Naive thymus-derived CD4-positive, alpha-beta T cell (primary cell): ENCODE measurements at places on chromosomes 7 and 10. TPM values are rescaled to one million over a fixed set of nuclear protein-coding genes. Genes with fewer than 3 reads are reported as not detected.

DNA sequence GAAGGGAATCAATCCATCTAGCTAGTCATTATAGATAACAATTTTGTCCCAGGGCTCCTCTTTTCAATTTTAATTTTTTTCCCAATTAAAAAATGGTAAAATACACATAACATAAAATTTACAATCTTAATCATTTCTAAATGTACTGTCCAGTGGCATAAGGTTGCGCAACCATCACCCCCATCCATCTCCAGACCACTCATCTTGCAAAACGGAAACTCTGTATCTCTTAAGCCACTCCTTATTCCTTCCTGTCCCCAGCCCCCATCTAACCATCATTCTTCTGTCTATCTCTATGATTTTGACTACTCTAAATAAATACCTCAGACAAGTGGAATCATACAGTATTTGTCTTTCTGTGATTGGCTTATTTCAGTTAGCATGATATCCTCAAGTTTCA, 46.1 kb upstream of the RAB18 start:
- no peaks in the 10 kb centered on the region for H3K4me1 ChIP-seq
- no peak for DNase-seq
- no peak overlapping the region for H3K27ac ChIP-seq
- H3K36me3 ChIP-seq: no peaks in the 10 kb centered on the region

DNA sequence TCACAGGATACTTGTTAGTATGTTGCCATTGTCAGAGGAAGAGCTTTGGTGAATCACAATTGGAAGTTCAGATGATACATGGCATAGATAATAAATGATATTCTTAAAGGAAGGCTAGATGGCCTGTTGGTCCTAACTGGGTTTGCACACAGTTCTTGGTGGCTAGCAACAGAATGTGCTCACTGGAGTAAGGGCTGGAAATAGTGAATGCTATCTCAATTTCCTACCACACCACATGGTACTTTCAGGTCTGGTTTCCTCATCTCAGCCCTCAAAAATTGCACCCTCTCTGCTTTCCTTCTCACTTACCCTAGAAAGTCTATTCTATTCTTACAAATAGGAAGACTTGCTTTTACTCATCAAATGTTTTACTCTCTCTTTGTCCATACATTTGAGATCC, 622.5 kb downstream of the ANKRD7 start:
- H3K27ac ChIP-seq: no peak overlapping the region
- no peaks in the 10 kb centered on the region for H3K4me1 ChIP-seq
- no peak for DNase-seq

- no peak overlapping the region for H3K4me3 ChIP-seq
- no peaks in the 10 kb centered on the region for H3K27me3 ChIP-seq
- H3K27ac ChIP-seq: no peak overlapping the region
Observed at GRCh38 chr10:132001238-132001972, 19.7 kb upstream of the BNIP3 start.

DNA sequence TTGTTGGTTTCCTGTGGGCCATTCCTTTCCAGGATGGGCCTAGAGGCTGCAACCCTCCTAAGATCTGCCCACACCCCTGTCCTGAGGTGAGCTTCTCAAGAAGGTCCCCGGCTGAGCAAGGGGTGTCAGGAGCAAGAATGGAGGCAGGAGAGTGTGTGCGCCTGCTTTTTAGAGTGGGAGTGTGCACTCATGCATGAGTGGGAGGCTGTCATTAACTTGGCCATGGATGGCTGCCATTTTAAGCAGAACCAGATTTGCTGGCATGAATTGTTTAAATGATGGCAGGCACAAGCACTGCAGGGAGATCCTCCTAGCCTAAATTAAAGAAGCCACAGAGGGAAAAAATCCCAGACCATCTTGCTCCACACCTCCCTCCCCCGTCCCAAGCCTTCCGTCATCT, 2.9 kb upstream of the SGPL1 start:
- H3K4me1 ChIP-seq: peaks cover 4% of the 10 kb centered on the region
- H3K4me3 ChIP-seq: no peak overlapping the region
- H3K27ac ChIP-seq: no peak overlapping the region
- H3K36me3 ChIP-seq: no peaks in the 10 kb centered on the region

- no peak overlapping the region for H3K4me3 ChIP-seq
- no peaks in the 10 kb centered on the region for H3K27me3 ChIP-seq
- DNase-seq: no peak
Observed at GRCh38 chr10:118167056-118167700, 120.4 kb upstream of the RAB11FIP2 start.

- DNase-seq: no peak
- H3K4me1 ChIP-seq: no peaks in the 10 kb centered on the region
- no peak overlapping the region for H3K27ac ChIP-seq
- H3K4me3 ChIP-seq: no peak overlapping the region
Observed at GRCh38 chr10:60367024-60367423, 22.7 kb downstream of the ANK3 start.

DNA sequence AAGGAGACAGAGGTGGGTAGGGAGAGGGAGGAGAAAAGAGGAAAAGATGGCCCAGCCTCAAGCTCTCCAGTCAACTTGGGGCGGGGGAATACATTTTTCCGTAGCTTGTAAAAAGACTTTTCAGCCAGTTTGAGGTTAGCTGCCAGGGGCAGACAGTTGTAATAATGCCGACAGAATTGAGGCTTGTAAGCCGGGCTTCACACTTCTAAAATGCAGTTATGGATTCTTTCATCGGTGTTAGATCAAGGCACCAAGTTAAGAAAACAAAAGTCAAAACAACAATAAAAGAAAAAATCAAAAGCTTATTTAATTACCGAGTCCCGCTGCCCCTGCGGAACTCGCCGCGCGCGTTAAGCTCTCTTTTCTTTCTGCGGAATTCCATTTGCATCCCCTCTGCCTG, 448 bp upstream of the EVX1 start:
- no peak for DNase-seq
- H3K36me3 ChIP-seq: no peaks in the 10 kb centered on the region
- H3K4me1 ChIP-seq: peaks cover 3% of the 10 kb centered on the region
- H3K27me3 ChIP-seq: peaks cover 34% of the 10 kb centered on the region
- no peak overlapping the region for H3K4me3 ChIP-seq

- no peak overlapping the region for H3K27ac ChIP-seq
- no peaks in the 10 kb centered on the region for H3K4me1 ChIP-seq
- H3K36me3 ChIP-seq: no peaks in the 10 kb centered on the region
- no peak for DNase-seq
Observed at GRCh38 chr7:18873734-18874336, 243.6 kb downstream of the TWIST1 start.

AMPH gene
- total RNA-seq: not detected

GRCh38 chr7:19408706-19409220, 263.5 kb upstream of the FERD3L start:
- no peaks in the 10 kb centered on the region for H3K27me3 ChIP-seq
- no peaks in the 10 kb centered on the region for H3K4me1 ChIP-seq
- H3K36me3 ChIP-seq: no peaks in the 10 kb centered on the region
- no peak overlapping the region for H3K4me3 ChIP-seq
- DNase-seq: no peak

DNA sequence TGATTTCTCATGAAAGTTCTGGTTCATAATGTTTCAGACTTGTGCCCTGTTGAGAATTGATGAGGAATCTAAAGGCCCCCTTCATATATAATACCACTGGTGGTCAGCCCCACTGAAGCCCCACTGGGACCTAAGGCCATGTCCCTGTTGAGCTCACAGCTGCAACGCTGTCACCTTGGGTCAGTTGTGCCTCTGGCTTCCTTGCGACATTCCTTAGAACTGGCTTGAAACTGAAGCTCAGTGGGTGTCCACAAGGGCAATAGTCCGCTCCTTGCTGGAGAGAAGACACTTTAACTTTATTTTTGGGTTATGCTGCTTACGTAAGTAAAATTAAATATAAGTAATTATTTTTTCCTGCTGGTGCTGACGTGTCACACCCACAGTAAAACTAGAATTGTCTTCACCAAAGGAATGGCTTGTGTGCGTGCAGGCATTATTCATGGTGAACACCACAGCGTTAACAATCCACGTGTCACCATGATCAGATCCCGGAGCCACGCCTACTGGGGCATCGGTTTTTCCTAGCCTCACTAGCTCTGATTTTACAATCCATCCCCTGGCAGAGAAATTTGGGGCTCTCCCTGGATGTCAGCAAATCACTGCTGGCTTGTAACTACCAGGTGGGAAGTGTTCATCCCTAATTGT, 66.5 kb downstream of the BICC1 start:
- H3K36me3 ChIP-seq: no peaks in the 10 kb centered on the region
- H3K4me1 ChIP-seq: no peaks in the 10 kb centered on the region
- H3K27me3 ChIP-seq: no peaks in the 10 kb centered on the region
- H3K27ac ChIP-seq: no peak overlapping the region
- no peak overlapping the region for H3K4me3 ChIP-seq
- no peak for DNase-seq

- no peak for DNase-seq
- H3K36me3 ChIP-seq: no peaks in the 10 kb centered on the region
- no peaks in the 10 kb centered on the region for H3K27me3 ChIP-seq
- H3K4me3 ChIP-seq: no peak overlapping the region
- no peak overlapping the region for H3K27ac ChIP-seq
Observed at GRCh38 chr7:95472581-95473161, 13.1 kb upstream of the ASB4 start.
